ENCODE measurements at places on chromosomes 1 and 21. TPM values are rescaled to one million over a fixed set of nuclear protein-coding genes. Genes with fewer than 3 reads are reported as not detected.

Gene CELA2A
- total RNA-seq, result not detected

Gene CCDC30
- 0.55 TPM for total RNA-seq

Gene SPRR2A
- total RNA-seq, result not detected

Gene CTSS
- total RNA-seq, result 5.2 TPM

Gene AMY1C
- total RNA-seq, result not detected

Gene SHISA4
- total RNA-seq, result 6.9 TPM

Gene ASPM
- total RNA-seq, result 108 TPM

Data from uterine smooth muscle cell (primary cell).